Inflammatory macrophage treated with lipopolysaccharide for 1 hour (primary cell): ENCODE measurements at places on chromosomes 13 and 19.

DNA sequence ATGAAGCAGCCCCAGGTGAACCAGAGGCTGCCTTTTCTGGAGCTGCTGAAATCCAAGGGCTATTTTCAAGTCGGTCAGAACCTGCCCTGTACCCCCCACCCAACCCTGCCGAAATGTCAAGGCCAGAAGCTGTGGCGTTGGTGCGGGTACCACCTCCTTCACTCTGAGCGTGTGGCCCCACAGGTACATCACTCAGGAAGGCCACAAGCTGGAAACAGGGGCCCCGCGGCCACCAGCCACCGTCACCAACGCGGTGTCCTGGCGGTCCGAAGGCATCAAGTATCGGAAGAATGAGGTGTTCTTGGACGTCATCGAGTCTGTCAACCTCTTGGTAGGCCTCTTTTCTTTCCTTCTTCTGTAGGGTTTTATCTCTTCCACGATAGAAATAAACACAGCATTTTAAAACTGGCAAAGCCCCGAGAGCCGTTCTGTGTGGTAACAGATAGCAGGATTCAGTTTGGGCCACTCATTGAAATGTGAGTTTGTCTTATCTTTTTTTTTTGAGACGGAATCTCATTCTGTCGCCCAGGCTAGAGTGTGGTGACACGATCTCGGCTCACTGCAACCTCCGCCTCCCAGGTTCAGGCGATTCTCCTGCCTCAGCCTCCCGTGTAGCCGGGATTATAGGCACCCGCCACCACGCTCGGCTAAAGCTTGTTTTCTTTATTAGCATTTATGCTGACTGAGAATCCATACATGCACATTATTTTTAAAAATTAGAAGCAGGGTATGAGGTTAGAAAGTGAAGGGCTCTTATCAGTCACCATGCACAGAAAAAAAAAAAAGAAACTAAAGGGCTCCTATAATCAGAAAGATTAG is 11.3 kb downstream of the AP1M1 start:
- DNase-seq = no peak

GRCh38 chr13:104411141-104411765 is 1345.0 kb upstream of the SLC10A2 start:
- DNase-seq = no peak

- DNase-seq = no peak
These were observed 28.1 kb upstream of the GTF3A start for GRCh38 chr13:27396252-27396846.

GRCh38 chr13:60733933-60734332 is 336.9 kb downstream of the TDRD3 start:
- no peak for DNase-seq

DNA sequence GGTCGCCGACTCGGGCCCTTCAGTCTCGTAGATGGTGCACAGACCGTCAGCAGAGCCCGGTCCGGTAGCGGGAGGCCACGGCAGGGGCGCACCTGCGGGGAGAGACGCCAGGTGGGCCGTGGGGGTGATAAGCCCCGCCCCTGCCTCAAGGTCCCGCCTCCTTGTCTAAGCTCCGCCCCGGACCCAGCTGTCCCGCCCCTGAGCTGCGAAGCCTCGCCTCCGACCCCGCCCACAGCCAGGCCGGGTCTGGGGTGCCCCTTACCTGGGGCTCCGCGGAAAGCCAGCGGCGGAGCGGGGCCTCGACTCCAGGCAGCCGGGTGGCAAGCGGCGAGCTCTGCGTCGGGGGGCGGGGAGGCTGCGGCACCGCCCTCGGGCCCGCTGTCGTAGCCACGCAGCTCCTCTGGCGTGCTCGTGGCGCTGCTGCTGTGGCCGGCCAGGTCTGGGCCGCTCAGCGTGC is 4.7 kb downstream of the PRR36 start:
- no peak for DNase-seq

- peak; percentile 67 for DNase-seq
These were observed 34.9 kb upstream of the SIAH3 start for GRCh38 chr13:45886466-45886865.

GRCh38 chr19:10113592-10113963 is 2.1 kb downstream of the P2RY11 start:
- no peak for DNase-seq

DNA sequence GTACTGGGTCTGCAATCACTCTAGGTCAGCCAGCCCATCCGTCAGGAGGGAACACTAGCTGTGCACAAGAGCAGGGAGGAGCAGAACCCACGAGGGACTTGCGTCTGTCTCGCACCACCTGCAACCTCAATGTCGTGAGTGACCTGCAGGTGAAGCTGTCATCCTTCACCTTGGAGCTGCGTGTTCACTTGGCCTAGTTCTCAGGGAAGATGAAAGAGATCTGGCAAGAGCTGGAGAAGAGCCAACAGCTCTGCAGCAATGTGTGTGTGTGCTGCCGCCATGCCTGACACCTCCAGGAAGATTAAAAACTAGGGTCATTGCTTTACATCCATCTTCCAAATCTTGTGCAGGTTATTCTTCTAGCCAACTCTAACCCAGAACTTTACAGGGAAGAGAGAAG is 117.6 kb upstream of the MRI1 start:
- no peak for DNase-seq

GRCh38 chr19:7356899-7357627 is 8.3 kb downstream of the ARHGEF18 start:
- DNase-seq = no peak

GRCh38 chr13:70694996-70695715 is 586.9 kb upstream of the KLHL1 start:
- DNase-seq = no peak

DNA sequence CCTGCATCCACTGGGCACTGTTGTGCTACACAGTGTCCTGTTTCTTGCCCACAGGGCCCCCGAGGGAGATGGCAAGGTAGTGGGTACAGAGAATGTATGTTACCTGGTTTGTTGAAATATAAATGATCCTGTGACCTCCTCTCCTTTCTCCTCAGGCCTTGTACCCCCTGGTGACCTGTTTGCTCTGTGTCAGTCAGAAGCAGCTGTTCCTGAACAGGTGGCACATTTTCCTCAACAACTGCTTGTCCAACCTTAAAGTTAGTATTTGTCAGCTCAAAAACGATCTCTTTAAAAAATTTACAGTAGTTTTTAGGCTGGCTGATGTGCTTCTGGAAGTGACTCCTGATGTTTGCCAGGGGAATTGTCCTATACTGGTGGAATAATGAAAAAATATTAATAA is 105.1 kb downstream of the FRY start:
- DNase-seq = no peak

DNA sequence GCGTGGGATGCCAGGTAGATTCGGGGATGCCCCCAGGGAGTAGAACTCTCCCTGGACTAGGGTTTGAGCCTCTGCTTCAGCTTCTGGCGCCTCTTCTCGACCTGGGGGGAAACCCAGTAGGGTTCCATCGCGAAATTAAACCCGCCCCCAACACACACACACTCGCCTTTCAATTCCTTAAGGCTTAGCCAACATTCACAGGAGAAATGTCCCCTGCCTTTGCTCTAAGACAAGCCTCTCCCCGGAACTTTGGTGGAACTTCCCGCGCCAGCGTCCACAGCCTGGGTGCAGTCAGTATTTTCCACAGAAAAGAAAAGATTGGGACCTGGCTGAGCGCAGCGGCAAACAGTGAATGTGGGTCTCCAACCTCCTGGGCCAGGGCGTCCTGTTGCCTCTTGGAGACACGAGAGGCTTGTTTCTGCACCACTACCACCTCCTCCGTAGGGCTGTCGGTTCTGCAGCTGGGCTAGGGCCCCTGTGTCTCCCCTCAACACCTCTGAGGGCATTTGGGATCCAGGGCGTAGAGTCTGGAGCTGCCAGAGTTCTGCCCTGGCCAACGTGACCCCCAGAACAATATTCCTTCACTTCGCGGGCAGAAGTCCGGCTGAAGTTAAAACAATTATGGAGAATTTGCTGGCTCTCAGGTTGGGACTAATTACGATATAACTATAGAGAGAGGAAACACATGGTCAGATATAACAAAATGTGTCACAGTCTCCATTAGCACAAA is 3.2 kb downstream of the PDX1 start:
- no peak for DNase-seq

DNA sequence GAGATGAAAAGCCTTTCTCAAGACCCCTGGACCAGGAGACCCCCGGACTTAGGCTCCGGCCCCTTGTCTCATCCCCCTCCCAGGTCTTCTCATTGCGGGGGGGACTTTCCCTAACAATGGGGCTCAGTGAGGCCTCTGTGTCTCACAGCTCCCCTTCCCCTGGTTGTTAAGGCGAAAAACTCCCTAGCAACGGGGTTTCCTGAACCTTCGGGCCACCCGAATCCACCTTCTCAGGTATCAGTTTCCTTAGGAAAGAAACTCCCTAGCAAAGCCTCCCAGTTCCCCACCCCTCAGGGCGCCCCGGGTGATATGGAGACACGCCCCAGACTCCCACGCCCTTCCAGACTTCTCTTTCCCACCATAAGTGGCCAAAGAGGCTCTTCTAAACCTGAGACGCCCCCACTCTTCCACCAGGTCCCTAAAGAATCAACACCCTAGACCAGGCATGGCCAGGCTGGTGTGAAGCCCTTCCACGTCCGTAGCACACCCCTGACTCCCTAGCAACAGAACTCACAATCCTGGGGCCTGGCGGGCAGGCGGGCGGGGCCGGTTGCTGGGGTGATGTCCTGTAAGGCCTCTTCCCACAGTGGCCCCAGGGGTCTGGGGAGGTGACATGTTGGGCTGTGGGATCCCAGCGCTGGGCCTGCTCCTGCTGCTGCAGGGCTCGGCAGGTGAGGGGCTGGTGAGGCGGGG is at the start of gene TMEM190:
TSS of gene TMEM190 (plus strand) at position 586 of the 693 bp plus-strand sequence. CDS start at position 614, 28 bp downstream.
- no peak for DNase-seq

- DNase-seq = no peak
These were observed 1552.2 kb downstream of the PCDH9 start for GRCh38 chr13:65677906-65678305.

- DNase-seq = no peak
These were observed 52.4 kb downstream of the SKA3 start for GRCh38 chr13:21123956-21124355.

DNA sequence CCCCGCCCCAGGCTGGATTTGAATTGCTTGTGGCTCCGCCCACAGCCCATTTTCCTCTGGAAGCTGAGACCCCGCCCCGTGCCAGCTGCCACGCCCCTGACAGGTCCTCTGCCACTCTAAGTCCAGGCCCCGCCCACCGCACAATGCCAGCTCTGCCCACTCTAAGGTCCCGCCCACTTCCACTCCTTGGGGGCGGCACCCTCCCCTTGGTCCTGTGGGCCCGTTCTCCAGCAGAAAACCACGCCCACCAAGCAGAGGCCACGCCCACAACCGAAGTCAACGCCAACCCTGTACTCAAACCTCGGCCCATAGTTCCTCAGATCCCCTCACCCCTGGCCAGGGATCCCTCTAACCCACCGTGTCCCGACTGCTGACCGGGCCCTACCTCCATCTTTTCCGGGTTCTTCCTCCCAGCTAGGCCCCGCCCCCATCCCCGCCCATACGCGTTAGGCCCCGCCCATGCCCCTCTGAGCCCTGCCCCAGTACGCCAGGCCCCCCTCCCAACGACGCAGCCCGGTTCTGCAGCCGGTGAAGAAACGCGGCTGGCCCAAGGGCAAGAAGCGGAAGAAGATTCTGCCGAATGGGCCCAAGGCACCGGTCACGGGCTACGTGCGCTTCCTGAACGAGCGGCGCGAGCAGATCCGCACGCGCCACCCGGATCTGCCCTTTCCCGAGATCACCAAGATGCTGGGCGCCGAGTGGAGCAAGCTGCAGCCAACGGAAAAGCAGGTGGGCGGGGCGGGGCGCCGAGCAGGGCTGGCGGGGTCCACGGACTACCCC is 1.3 kb downstream of the HMG20B start:
- peak; percentile 99 for DNase-seq

GRCh38 chr13:23609874-23610576 is 39.8 kb downstream of the TNFRSF19 start:
- peak; percentile 10 for DNase-seq

- DNase-seq = peak; percentile 4
These were observed 61.3 kb downstream of the IPO5 start for GRCh38 chr13:98014766-98015165.

DNA sequence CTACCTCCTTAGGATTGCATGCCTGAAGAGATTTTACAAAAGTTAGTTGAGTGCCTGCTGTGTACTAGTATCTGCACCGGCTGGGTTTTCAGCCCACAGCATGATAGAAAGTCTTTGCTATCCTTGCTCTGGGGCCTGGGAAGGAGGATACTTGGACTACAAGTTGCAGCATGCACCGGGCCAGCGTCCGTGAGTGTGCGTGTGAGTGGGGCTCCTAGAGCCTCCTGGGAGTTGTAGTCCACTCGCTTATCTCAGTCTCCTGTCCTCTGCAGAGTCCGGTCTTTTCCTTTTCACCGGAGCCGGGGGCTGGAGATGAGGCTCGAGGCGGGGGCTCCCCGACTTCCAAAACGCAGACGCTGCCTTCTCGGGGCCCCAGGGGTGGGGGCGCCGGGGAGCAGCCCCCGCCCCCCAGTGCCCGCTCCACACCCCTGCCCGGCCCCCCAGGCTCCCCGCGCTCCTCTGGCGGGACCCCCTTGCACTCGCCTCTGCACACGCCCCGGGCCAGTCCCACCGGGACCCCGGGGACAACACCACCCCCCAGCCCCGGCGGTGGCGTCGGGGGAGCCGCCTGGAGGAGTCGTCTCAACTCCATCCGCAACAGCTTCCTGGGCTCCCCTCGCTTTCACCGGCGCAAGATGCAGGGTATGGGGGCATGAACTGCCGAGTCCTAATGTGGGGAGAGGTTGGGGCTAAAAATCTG is 20.6 kb downstream of the BRSK1 start:
- no peak for DNase-seq

DNA sequence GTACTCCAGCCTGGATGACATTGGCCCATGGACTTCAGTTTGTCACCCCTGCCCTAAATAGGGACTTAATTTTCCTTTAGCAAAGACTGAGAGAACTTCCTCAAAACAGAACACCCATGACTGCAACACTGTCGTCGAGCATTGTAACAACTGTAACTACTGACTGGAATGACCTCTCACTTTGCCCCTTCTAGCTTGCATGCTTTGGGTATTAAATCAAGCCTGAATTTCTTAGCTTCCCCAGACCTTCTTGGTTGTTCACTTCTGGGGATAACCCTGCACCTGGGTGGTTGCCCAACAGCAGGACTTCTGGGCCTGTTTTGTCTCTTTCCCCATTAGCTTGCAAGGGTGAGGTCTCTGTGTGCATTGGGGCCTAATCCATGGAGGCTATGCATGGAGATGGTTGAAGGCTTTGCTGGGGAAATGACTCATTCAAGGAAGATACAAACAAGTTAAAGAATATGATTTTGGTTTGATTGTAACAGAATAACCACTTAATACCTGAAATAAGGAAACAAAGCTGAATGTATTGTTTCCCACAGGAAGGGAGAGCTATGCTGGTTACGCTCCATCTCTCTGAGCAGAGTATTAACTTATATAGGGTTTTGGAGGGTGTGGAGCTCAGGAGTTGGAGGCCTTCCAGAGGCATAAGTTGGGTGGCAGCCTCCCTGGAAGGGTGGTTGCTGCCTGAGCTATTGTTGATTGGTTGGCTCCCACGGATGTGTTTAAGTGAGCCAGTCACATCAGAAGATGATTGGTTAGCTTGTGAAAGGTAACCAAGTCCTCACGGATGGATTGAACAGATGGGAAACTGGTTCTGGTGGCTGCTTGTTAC is 34.7 kb upstream of the UBAC2 start:
- DNase-seq = peak; percentile 25

- no peak for DNase-seq
These were observed 22.8 kb downstream of the TSHZ3 start for GRCh38 chr19:31326329-31327028.
